Activated T-helper 1 cell treated with anti-CD3 and anti-CD28 coated beads, Interleukin-12 subunit alpha, Interleukin-12 subunit beta, Interleukin-2, Interleukin-4 antibody, amounts not matched to agents 30 ng/mL and 10 ng/mL and 1 ng/mL, durations not matched to agents 14 hours and 24 hours and 36 hours (primary cell): ENCODE measurements at places on chromosomes 13 and 19.
A peak's percentile ranks its signal among the peaks of the same experiment; 100 is the strongest.

- H3K27ac ChIP-seq: no peak overlapping the region
- no peak overlapping the region for H3K4me3 ChIP-seq
- no peak for DNase-seq
- H3K4me1 ChIP-seq: no peaks in the 10 kb centered on the region
- H3K36me3 ChIP-seq: no peaks in the 10 kb centered on the region
Observed at GRCh38 chr13:95509521-95510310, 42.8 kb upstream of the CLDN10 start.

- no peak for DNase-seq
- H3K27ac ChIP-seq: no peak overlapping the region
- peaks cover 2% of the 10 kb centered on the region for H3K27me3 ChIP-seq
- no peaks in the 10 kb centered on the region for H3K4me1 ChIP-seq
- H3K4me3 ChIP-seq: no peak overlapping the region
- H3K36me3 ChIP-seq: no peaks in the 10 kb centered on the region
Observed at GRCh38 chr19:6020166-6020882, 42.4 kb upstream of the RANBP3 start.

GRCh38 chr13:83839146-83839545 lies 43.1 kb downstream of the SLITRK1 start:
- H3K4me1 ChIP-seq: no peaks in the 10 kb centered on the region
- no peaks in the 10 kb centered on the region for H3K27me3 ChIP-seq
- no peak overlapping the region for H3K4me3 ChIP-seq
- DNase-seq: no peak
- no peak overlapping the region for H3K27ac ChIP-seq

- H3K4me1 ChIP-seq: peaks cover 6% of the 10 kb centered on the region
- DNase-seq: no peak
- peaks cover 21% of the 10 kb centered on the region for H3K36me3 ChIP-seq
- no peak overlapping the region for H3K27ac ChIP-seq
Observed at GRCh38 chr19:4442819-4443146, 14.8 kb downstream of the UBXN6 start.

DNA sequence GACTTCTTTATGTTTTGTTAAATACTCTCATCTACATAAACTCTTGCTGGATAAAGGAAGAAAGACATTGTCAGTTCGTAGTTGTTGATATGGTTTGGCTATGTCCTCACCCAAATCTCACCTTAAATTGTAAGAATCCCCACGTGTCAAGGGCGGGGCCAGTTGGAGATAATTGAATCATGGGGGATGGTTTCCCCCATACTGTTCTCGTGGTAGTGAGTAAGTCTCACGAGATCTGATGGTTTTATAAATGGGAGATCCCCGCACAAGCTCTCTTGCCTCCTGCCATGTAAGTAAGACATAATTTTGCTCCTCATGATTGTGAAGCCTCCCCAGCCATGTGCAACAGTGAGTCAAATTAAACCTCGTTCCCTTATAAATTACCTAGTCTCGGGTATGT lies 3.6 kb downstream of the ADGRE1 start:
- peaks cover 25% of the 10 kb centered on the region for H3K36me3 ChIP-seq
- H3K4me1 ChIP-seq: peaks cover 61% of the 10 kb centered on the region
- H3K27ac ChIP-seq: peak overlapping the region; percentile 91
- H3K4me3 ChIP-seq: peak overlapping the region; percentile 45
- DNase-seq: peak; percentile 38
- no peaks in the 10 kb centered on the region for H3K27me3 ChIP-seq

GRCh38 chr19:34589730-34590129 lies 87.2 kb downstream of the SCGB2B2 start:
- no peak overlapping the region for H3K4me3 ChIP-seq
- no peak overlapping the region for H3K27ac ChIP-seq
- peaks cover 1% of the 10 kb centered on the region for H3K27me3 ChIP-seq
- no peaks in the 10 kb centered on the region for H3K36me3 ChIP-seq

- peaks cover 10% of the 10 kb centered on the region for H3K36me3 ChIP-seq
- H3K27ac ChIP-seq: no peak overlapping the region
- no peak overlapping the region for H3K4me3 ChIP-seq
- no peaks in the 10 kb centered on the region for H3K27me3 ChIP-seq
Observed at GRCh38 chr13:95741584-95742563, 64.9 kb downstream of the DNAJC3 start.

DNA sequence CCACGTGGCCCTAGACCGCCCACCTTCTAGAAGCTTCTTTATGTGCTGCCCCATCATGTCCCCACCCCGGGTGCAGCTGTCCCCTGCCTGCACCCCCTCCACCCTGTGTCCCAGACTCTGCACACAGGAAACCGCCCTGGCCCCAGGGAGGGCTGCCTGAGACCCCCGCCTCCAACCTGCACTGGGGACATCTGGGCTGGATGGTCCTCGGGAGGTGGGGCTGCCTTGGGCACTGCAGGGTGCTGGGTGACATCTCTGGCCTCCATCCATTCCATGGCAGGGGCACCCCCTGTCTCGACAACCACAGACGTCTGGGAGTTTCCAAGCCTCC lies 17.8 kb upstream of the ZBTB7A start:
- H3K4me1 ChIP-seq: peaks cover 16% of the 10 kb centered on the region
- H3K27ac ChIP-seq: peak overlapping the region; percentile 80
- peak overlapping the region; percentile 37 for H3K4me3 ChIP-seq
- peaks cover 2% of the 10 kb centered on the region for H3K36me3 ChIP-seq
- DNase-seq: no peak

DNA sequence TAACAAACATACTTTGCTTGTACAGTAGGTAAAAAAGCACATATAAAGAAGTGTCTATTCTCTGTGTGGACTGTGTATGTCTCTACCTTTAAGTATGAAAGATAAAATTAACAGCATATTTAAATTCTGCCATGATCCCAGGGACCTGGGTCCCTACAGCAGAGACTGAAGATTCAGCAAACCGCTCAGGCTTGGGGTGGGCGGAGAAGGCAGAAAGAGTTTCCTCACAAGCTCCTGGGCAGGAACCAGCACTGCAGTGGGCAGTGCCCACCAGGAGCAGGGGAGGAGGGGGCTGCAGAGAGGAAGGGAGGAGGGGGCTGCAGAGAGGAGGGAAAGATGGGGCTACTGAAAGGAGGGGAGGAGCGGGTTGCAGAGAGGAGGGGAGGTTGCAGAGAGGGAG lies 44.6 kb upstream of the GRTP1 start:
- DNase-seq: no peak
- H3K4me3 ChIP-seq: no peak overlapping the region
- H3K27ac ChIP-seq: no peak overlapping the region
- no peaks in the 10 kb centered on the region for H3K4me1 ChIP-seq
- no peaks in the 10 kb centered on the region for H3K36me3 ChIP-seq

DNA sequence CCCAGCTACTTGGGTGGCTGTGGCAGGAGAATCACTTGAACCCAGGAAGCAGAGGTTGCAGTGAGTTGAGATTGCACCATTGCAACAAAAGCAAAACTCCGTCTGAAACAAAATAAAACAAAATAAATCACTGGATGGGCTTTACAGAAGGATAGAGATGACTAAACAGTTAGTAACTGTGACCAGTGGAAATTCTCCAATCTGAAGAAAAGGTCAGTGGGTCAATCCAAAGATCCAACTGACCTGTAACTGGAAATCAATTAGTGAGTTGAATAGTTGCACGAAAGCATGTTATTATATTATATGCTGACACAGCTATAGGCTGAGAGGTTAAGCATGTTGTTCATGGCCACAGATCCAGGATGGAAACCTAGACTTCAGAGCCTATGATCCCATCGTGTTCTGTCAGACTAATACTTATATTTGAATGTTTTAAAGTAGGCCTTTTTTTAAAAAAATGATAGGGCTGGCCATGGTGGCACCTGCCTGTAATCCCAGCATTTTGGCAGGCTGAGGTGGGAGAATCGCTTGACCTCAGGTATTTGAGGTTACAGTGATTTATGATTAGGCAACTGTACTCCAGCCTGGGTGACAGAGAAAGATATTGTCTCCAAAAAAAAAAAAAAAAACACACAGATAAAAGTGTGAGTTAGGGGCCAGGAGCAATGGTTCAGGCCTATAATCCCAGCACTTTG lies 1.4 kb downstream of the ECH1 start:
- peak overlapping the region; percentile 89 for H3K4me3 ChIP-seq
- peak overlapping the region; percentile 23 for H3K27ac ChIP-seq
- no peak for DNase-seq

DNA sequence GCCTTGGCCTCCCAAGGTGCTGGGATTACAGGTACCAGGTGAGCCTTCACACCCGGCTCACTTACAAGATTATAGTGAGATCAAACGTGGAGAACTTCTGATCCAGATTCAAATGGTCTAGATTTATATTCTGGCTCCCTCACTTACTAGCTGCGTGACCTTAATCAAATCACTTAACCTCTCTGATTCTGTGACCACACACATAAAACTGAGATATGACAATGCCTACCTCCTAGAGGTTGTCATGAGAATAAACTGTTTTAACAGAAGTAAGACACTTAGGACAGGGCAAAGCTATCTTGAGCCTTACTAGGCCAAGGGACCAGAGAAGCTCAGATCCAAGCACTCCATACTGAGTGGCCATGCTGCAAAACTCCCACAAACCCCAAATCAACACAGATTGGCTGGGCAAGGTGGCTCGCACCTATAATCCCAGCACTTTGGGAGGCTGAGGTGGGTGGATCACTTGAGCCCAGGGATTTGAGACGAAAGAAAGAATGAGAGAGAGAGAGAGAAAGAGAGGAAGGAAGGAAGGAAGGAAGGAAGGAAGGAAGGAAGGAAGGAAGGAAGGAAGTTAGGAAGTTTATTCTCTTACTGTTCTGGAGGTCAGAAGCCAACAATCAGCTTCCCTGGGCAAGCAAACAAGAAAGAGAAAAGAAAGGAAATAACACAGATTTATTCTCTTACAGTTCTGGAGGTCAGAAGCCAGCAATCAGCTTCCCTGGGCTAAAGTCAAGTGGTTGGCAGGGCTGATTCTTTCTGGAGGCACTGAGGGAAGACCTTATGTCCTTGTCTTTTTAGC lies 46.1 kb upstream of the MAP3K10 start:
- peak overlapping the region; percentile 2 for H3K27ac ChIP-seq
- H3K36me3 ChIP-seq: no peaks in the 10 kb centered on the region
- H3K27me3 ChIP-seq: peaks cover 2% of the 10 kb centered on the region
- DNase-seq: no peak
- peaks cover 37% of the 10 kb centered on the region for H3K4me1 ChIP-seq
- H3K4me3 ChIP-seq: no peak overlapping the region

DNA sequence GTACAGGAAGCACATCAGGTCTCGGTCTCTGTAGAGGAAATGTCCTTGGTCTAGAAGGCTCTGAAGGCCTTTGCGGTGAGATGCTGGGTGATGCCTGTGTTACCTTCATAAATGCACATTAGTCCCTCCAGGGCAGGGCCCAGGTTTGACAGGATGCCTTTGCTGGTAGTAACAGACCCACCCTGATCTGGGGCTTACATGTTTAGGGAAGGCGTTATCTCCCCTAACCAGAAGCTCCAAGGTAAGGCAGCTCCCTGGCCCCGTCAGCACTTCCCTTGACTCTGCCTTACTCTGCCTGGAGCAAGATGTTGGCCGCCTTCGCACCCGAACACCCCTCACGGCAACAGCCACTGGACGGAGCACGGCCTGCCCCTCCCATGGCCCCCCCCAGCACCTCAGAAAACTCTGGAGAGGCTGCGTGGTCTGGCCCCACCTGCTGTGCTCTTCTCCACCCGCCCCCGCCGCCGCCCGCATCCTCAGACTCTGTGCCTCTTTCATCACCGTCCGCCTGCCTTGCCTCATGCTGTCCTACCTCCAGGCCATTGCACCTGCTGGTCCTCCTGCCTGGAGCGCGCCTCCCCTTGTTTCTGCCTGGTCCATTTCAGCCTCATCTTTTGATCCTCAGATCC lies 9.1 kb downstream of the AP2A1 start:
- peaks cover 10% of the 10 kb centered on the region for H3K36me3 ChIP-seq
- no peaks in the 10 kb centered on the region for H3K27me3 ChIP-seq
- peaks cover 11% of the 10 kb centered on the region for H3K4me1 ChIP-seq
- H3K27ac ChIP-seq: no peak overlapping the region

GRCh38 chr13:46530084-46530935 lies 22.7 kb upstream of the LRCH1 start:
- DNase-seq: no peak
- peak overlapping the region; percentile 43 for H3K27ac ChIP-seq
- peaks cover 26% of the 10 kb centered on the region for H3K4me1 ChIP-seq
- no peaks in the 10 kb centered on the region for H3K36me3 ChIP-seq

DNA sequence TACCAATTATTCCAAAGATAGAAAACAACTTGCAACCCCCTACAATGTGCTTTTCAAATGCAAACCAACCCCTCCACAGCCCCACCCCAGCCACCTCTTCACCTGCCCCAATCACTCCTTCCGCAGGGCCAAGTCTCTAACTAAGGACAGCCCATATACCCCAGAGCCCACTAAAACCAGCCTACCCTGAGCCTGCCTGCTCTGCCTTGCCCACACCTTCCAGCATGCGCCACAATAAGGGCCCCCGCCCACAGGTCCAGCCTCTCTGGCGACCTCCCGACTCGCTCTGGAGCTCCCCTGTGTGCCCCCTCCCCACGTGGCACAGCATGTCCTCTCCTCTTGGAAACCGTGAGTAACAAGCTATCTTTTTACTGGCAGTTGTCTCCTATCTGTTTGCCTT lies 42.8 kb upstream of the MEDAG start:
- DNase-seq: no peak
- no peaks in the 10 kb centered on the region for H3K36me3 ChIP-seq
- no peaks in the 10 kb centered on the region for H3K4me1 ChIP-seq
- no peak overlapping the region for H3K4me3 ChIP-seq
- no peak overlapping the region for H3K27ac ChIP-seq

DNA sequence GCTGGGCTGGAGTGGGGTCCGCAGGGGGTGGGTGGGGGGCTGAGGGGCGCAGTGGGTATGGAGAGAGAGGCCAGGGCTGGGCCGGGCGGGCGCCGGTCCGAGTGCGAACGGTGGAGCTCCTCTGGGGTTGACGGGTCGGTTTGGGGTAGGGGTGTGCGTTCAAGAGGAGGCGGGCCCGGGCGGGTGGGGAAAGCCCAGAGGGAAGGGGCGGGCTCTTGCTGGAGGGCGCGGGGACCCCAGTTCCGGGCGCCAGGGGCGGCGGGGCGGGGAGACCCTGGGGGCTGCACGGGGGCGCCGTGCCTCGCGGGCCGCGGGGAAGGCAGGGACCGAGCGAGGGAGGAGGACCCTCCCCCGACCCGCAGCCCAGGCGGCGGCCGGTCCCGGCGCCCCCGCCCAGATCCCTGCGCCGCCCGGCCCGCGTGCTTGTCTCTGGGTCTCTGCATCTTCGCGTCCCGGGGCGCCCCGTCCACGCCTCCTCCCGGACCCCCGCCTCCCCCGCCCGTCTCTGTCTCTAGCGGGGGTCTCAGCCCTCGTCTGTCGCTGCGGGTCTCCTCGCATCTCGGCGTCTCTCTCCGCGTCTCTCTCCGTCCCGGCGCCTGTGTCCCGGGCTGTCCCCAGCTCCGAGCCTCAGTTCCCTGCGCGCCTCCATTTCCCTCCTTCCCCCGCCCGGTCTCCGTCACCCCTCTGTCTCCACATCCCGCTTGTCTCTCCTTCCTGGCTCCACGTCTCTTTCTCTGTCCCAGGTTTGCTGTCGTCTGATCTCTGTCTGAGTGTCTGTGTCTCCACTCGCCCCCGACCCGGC lies 8.3 kb upstream of the SHISA7 start:
- H3K4me1 ChIP-seq: no peaks in the 10 kb centered on the region
- peaks cover 30% of the 10 kb centered on the region for H3K27me3 ChIP-seq
- no peak overlapping the region for H3K27ac ChIP-seq
